Hematopoietic multipotent progenitor cell (in vitro differentiated cells): ENCODE measurements at places on chromosomes 11 and 22. TPM values are rescaled to one million over a fixed set of nuclear protein-coding genes. Genes with fewer than 3 reads are reported as not detected.

The AP5B1 gene
- 16.2 TPM for total RNA-seq

The IL18BP gene
- total RNA-seq, result 2.2 TPM

The SYT9 gene
- total RNA-seq, result under 0.01 TPM

The GAS2 gene
- total RNA-seq, result 4.8 TPM
